ENCODE measurements at places on chromosomes 7 and 10. TPM values are rescaled to one million over a fixed set of nuclear protein-coding genes. Genes with fewer than 3 reads are reported as not detected.

Gene STEAP1
- total RNA-seq: 13.5 TPM

Gene FIS1
- 120 TPM for total RNA-seq

Gene CNNM1
- 23.8 TPM for total RNA-seq

Gene UPK3B
- total RNA-seq: 20.7 TPM

Gene ITPRID1
- not detected for total RNA-seq

Gene TMEM176A
- not detected for total RNA-seq

Gene NSUN6
- total RNA-seq: 5.4 TPM

Gene OPN1SW
- not detected for total RNA-seq

Gene TSPAN15
- 112 TPM for total RNA-seq

Gene MBL2
- not detected for total RNA-seq

Gene AMPH
- not detected for total RNA-seq

Gene CDNF
- 1.1 TPM for total RNA-seq

Gene ANKRD1
- 7.8 TPM for total RNA-seq

Gene TMEM176B
- not detected for total RNA-seq

Gene SNX8
- 60.1 TPM for total RNA-seq

Gene DPYSL4
- 19.1 TPM for total RNA-seq

Gene TRPV5
- total RNA-seq: not detected

Data from A549 treated with RU486 at 1 μM for 4 hours (cell line).